ENCODE measurements at places on chromosomes 2 and 18.

DNA sequence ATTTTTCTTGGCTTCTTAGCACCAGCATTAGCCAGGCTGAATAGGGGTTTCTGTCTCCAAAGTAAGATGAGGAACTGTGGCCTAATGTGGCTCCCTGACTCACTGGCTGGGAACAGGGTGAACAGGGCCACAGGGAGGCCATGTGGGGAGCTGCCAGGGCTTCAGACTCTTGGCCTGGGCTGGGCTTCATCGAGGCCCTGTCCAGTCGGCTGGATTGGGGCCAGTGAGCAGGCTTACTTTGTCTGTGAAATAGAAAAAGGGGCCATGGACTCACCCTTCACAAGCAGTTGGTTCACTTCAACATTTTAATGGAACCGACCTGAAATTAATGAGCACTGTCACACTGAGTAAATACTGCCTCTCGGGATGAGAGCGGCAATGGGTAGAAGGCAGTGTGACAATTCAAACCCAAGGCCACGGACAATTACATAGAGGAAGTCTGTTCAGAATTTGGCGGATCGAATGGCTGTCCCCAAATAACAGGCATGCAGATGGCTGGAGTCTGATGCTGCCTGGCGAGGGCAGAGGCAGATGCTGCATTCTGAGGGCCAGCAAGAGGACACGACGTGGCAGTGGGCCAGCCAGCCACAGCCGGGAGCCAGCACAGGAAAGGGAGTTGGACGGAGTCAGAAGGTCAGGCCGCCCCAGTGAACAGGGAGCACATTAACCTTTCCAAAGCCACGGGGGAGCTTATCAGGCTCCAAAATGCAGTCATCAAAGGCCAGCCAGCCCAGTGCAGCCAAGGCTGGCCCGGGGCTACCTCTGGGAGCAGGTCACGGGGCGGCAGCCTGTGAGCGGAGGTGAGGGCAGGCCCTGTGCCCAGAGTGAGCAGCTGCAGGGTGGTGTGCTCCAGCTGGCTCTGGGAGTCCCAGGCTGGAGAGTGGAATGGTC is 146.6 kb upstream of the REV1 start:
- DNase-seq: no peak

DNA sequence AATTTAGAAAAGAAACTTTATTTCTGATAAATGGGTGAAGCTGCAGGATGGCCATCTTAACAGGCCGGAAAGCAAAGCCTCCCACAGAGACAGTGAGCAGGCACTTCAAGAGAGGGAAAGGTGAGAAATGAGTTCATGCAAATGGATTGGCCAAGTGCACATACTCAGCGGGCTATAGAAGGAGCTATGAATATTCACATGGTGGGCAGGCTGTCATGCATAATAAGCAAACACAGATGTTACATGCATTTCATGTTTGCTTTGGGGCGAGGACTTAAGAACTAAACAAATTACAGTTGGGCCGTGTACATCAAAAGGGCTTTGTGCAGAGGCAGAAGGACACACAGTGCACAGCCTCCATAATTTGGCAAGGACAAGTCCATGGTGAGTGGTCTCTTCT is 69.8 kb upstream of the MAL start:
- DNase-seq: no peak

GRCh38 chr18:9924371-9924943 is 10.6 kb downstream of the VAPA start:
- no peak for DNase-seq

DNA sequence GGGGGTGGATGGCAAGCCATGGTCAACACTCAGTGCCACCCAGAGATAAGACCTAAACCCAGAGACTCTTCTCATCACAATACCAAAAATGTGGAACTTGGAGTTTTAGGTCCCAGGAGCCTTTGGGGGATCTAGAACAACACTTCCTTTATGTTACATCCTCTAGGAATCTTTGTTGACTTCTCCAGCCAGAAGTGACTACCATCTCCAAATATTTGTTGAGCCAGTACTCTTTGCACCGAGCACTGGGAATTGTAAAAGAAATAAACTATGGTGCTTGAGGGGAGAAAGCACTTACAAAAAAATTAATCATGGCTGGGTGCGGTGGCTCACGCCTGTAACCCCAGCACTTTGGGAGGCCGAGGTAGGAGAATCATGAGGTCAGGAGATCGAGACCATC is 120.0 kb upstream of the TMEM200C start:
- no peak for DNase-seq

- DNase-seq: no peak
Measured at GRCh38 chr2:102660070-102660469, 40.7 kb downstream of the SLC9A2 start.

- DNase-seq: no peak
Measured at GRCh38 chr2:234290671-234291070, 206.2 kb downstream of the ARL4C start.

DNA sequence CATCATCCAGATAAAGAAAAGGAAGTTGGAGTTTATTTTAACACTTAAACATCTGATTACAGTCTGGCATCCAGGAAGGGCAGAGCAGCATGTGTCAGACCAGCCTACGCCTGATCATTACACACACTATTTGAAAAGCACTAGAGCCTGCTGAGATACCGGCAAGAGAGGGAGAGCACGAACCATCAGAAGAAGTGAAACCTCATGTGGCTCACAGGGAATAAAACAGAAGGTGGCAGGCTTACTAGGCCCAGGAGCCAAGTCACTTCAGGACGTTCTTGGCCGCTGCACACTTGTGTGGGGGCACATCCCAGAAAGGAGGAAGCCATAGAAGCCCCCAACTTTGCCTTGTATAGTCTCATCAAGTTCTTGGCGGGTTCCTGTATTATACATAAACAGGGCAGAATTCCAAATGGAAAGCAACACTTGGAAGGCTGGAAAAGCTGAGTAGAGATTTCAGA is 105.5 kb downstream of the UGGT1 start:
- DNase-seq: no peak

DNA sequence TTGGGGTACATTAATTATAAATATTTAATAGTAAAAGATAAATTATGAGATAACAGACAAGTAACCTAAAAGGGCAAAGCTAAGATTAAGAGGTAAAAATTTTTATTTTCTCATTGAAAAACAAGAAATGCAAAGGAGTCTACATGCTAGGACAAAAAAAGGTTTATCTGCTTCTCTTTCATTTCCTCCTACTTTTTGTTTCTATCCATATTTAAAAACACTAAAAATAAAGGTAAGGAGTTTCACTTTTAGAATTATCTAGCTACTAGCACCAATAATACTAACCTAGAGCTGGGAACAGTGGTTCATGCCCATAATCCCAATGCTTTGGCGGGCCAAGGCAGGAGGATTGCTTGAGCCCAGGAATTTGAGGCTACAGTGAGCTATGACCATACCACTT is 1551.7 kb upstream of the SLC39A10 start:
- no peak for DNase-seq

GRCh38 chr2:177242121-177242987 is 22.2 kb downstream of the NFE2L2 start:
- DNase-seq: no peak

GRCh38 chr2:69741229-69741574 is 732 bp upstream of the ANXA4 start:
- DNase-seq: peak; percentile 18

GRCh38 chr2:26432859-26433258 is 31.1 kb downstream of the DRC1 start:
- no peak for DNase-seq

- DNase-seq: no peak
Measured at GRCh38 chr2:184419744-184420143, 178.6 kb upstream of the ZNF804A start.

GRCh38 chr18:27847412-27847811 is 329.5 kb downstream of the CDH2 start:
- DNase-seq: no peak

DNA sequence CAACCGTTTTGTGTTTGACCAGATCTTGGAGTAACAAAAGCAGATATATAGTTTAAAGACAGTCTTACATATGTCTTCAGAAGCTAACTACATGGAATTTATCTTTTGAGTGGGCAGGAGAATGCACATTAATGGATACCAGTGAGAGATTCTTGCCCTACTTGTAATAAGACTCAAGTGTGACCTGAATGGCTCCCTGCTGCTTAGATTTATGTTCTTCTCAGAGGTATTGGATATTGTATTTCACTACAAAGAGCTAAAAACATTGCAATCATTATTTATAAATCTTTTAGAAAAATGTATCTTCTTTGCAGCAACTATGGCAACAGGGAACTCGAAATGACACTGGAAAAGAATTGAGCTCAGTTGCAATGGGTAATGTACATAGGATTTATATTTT is 227.7 kb downstream of the LRRTM4 start:
- DNase-seq: no peak

GRCh38 chr2:201138401-201138970 is 22.5 kb downstream of the CFLAR start:
- DNase-seq: no peak

DNA sequence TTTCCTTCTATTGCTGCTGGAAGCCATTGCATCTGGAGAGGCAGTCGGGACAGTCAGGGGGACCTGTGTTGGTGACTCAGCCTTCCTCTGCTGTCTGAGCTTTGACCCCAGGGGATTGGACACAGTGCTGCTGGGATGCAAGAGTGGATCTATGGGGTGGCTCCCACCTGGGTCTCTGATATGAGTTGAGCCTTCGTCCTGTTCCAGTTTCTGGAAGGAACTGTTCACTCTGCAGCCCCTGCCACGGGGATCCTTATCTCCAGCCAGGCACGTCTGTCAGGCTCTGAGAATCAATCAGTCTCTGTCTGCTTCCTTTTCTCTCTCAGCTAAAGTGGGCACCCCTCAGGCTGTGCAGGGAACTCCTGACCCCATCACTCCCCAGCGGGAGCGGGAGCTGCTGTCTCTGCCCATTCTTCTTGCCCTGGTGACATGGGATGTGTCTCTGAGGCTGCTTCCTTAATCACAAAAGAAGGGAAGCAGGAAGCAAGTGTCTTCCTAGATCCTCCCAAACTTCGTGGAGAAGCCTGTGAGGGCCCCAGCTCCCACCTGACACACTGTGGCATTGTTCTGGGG is 51.7 kb downstream of the ARHGAP28 start:
- DNase-seq: peak; percentile 18

DNA sequence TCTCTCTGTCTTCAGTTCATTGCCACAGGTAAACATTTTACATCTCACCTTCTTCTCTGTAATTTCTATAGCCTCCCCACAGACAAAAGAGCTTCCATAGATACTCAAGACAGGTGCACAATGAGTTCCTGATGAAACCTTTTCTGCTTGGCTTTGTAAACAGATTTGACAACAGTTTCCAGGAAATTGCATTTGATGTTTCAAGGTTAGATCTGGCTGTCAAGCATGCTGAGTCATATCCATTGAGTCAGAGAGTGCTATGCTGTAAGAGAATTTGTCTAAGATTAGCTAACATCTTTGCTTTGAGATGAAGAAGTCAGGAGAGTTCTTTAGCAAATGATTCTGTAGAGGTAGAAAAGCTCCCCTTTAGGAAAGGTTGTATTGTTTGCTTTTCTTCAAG is 40.6 kb upstream of the MAP2 start:
- no peak for DNase-seq

GRCh38 chr2:108413711-108414095 is 35.3 kb upstream of the GCC2 start:
- no peak for DNase-seq

DNA sequence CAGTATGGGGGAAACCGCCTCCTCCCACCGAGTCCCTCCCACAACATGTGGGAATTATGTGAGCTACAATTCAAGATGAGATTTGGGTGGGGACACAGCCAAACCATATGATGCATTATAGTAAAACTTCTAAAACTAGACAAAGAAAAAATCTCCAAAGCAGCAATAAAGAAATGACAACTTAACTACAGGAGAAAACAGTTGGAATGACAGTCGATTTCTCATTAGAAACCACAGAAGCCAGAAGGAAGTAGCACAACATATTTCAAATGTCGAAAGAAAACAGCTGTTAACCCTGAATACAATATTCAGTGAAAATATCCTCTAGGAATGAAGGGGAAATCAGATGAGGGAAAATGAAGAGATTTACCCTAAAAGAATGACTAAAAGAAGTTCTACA is 53.5 kb upstream of the TCF4 start:
- no peak for DNase-seq

- peak; percentile 43 for DNase-seq
Measured at GRCh38 chr18:25896178-25896780, 194.1 kb downstream of the SS18 start.

GRCh38 chr2:173806761-173807160 is 158.4 kb downstream of the SP3 start:
- no peak for DNase-seq

GRCh38 chr2:144014103-144014502 is 505.8 kb downstream of the ZEB2 start:
- DNase-seq: no peak

- DNase-seq: no peak
Measured at GRCh38 chr2:211127501-211127900, 571.1 kb downstream of the CPS1 start.

DNA sequence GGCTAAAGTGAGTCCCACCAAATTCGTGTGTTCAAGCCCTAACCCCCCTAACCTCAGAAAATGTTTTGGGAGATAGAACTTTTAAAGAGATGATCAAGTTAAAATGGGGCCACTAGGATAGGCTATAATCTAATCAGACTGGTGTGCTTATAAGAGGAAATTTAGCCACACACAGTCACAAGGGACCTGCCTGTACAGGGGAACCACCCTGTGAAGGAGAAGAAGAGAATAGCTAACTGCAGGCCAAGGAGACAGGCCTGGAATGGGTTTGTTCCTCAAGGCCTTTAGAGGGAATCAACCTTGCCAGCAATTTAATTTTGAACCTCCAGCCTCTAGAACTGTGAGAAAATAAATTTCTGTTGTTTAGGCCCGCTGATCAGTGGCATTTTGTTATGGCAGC is 36.0 kb upstream of the TANK start:
- no peak for DNase-seq

- no peak for DNase-seq
Measured at GRCh38 chr2:46770622-46771021, 145.0 kb downstream of the MCFD2 start.

- DNase-seq: no peak
Measured at GRCh38 chr2:212173756-212174510, 364.7 kb downstream of the ERBB4 start.

DNA sequence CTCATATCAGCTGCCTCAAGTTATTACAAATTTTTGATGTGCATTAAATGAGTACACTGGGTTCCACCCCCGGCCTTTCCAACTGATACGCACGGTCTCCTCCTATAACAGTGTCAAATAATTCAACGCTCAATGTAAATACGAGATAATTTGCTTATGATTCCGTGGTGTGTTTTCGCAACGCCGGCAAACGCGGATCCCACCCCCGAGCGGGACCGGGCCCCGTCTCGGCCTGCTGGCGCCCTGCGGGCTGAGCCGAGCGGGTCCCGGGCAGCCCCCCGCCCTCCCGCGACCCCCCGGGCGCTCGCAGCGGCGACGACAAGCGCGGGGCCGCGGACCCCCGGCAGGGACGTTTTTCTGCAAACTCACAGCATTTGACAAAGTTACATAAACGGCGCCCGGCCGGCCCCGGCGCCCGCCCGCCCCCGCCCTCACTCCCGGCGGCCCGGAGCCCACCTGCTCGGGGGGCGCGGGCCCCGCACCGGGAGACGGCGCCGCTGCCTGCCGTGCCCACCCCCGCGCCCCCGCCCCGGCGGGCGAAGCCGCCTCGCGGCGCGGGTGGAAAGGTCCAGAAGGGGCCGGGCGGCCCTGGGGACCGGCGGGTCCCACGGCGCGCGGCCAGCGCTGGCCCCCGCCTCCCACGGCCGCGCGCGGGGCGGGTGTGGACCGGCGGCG is 762 bp downstream of the HDAC4 start:
- DNase-seq: no peak

- DNase-seq: no peak
Measured at GRCh38 chr2:102346381-102347130, 9.0 kb upstream of the IL18R1 start.

GRCh38 chr2:9663008-9663879 is 32.4 kb upstream of the YWHAQ start:
- no peak for DNase-seq
